NCI-H1930 (cell line): ENCODE measurements at places on chromosomes 7 and 10.
A peak's percentile ranks its signal among the peaks of the same experiment; 100 is the strongest.

DNA sequence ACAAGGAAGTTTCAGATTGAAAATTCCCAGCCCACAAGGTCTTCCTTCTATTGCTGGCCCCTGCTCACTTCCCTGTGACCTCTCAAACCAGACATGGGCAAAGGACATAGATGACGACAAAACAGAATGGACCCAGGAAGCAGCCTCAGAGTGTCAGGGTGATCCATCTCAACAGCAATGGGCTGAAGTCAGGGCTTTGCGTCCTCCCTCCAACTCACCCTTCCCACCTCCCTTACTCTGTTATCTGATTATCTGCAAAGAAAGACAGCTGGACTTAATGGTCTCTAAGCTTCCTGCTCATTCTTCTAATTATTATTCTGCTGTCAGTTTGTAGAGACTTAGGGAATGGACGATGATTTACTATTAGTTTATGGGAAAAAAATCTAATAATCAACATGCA lies 115.9 kb downstream of the PIP4K2A start:
- no peak for DNase-seq

DNA sequence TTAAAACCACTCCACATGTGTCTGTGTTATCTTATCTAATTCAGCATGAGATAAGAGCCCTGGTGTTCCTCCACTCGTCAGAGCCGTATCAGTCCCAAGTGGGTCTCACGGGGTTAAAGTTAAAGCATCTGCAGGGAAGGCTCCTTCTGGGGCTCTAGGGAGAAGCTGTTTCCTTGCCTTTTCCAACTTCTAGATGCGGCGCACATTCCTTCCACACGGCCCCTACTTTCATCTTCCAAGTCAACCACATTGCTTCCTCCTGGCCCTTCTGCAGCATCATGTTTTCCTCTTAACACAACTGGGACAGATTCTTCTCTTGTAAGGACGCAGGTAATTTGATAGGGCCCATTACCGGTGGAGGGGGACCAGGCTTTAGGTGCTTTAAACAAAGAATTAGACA lies 620.1 kb upstream of the DPP6 start:
- no peak for DNase-seq

GRCh38 chr10:104330168-104331110 lies 7.8 kb downstream of the ITPRIP start:
- no peak for DNase-seq

DNA sequence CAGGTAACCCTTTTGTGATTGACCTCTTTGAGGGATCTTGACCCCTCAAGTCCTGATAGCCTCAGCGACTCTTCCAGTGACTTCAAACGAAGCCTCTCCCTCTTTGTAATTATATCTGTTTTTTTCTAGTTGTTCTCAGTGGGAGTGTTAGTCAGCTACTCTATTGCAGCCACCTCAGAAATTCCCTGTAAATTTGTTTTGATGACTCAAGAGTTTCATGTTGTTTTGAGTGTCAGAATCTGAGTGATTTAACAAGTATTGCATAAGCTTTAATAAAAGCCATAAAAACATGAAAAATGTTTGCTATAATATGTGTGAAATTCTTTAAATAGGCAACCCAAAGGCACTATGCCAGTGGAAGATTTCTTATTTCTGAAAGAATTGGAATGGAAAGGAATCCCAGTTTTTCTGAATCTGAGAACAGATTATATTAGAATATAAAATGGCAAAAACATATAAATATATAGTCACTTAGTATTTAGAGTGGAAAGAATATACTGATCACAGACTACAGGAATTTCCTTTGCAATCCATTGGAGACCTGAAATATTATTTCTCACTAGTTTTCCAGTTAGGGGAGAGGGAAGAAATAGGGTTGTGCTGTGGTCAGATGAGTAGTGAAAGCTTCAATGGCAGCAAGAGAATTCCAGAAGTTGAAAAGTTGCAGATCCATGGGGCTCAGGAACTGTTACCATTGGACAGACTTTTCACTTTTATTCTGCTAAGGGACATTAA lies 94.4 kb upstream of the SEMA3C start:
- DNase-seq, result no peak

GRCh38 chr7:64753032-64753431 lies 41.2 kb upstream of the ZNF138 start:
- no peak for DNase-seq

- DNase-seq, result no peak
Observed at GRCh38 chr7:30332549-30332948, 48.2 kb downstream of the ZNRF2 start.

GRCh38 chr10:69411476-69411875 lies 5.2 kb downstream of the TACR2 start:
- no peak for DNase-seq

- no peak for DNase-seq
Observed at GRCh38 chr7:73622909-73623797, 1.2 kb downstream of the MLXIPL start.

GRCh38 chr7:130891254-130892094 lies 157.5 kb upstream of the KLF14 start:
- no peak for DNase-seq

- no peak for DNase-seq
Observed at GRCh38 chr7:2471396-2471795, 4.8 kb downstream of the GRIFIN start.

- no peak for DNase-seq
Observed at GRCh38 chr7:92740700-92741126, 95.7 kb downstream of the CDK6 start.

- DNase-seq, result no peak
Observed at GRCh38 chr10:121831777-121832176, 96.1 kb downstream of the ATE1 start.

- DNase-seq, result no peak
Observed at GRCh38 chr7:1204460-1205140, 28.1 kb upstream of the UNCX start.

DNA sequence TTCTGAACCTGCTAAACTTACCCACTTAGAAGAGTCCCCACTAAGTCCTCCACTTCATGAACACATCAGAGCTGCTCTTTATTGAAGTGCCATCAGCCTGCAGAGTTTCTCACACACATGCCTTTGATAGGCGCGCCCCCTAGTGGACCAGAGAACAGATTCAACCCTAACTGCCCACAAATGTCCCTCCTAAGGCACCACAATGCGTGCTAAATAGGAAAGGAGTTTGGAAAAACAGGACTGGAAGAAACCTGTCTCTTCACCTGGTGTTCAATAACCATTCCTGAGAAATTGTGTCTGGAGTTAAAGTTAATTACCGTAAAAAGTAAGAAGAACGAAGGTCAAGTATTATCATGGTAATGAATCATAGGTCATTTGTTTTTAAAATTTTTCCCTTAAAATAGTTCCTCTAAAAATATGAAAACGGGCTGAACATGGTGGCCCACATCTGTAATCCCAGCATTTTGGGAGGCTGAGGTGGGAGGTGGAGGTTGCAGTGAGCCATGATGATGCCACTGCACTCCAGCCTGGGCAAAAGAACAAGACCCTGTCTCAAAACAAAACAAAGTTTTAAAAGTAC lies 249.7 kb downstream of the ELMO1 start:
- DNase-seq, result peak; percentile 69

DNA sequence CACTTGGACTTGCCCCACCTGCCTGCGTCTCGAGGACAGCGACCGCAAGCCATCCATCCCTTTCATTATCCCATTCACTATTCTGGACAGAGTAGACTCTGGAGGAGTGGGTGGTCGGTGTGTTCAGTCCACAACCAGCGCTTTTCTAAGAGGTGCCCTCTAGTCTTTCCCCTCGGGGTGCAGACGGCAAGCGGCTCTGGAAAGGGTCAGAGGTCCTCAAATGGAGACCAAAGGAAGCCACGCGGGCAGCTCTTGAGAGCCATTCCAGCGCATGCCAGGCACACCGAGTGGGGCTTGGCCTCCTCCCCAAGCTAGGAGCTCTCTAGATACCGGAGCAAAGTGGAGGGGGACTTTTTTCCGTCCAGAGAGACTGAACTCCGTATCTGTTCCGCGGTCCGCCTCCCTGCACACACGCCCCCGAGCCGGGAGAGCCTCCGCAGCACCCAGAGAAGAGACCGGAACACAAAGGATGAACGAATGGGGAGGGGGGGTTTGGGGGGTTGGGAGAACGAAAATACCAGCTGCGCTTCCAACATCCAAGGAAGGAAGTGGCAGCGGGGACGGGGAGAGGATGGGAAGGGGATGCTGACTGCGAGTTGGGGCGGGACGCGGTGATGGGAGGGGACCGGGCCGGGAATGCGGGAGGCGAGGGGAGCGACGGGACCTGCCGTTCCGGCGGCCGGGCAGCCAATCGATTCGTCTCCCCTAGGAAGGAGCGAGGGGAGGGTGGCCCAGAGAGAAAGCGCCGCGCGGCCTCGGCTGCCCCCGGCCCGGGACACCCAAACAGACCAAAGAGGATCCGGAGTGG lies 515 bp downstream of the GSDME start:
- DNase-seq, result peak; percentile 7

- DNase-seq, result no peak
Observed at GRCh38 chr10:77034240-77034639, 603.4 kb downstream of the KCNMA1 start.
